ENCODE measurements at places on chromosomes 1 and 21.

DNA sequence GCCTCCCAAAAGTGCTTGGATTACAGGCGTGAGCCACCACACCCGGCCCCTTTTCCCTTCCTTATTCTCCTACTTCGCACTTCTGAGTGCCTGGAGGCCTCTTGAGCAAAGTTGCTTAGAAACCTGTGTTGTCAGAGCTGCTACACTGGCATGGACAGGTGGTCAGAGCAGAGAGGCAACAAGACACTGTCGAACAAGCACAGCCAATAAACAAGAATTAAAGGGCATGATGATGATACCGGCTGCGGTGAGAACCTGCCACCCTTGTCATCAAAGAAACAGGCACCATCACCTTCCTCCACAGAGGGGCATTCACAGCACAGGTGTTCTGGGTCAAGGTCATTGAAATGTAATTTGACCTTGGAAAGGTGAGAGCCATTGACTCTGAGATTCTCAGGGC, 23.3 kb downstream of the STUM start:
- no peak for DNase-seq

- DNase-seq = no peak
Observed at GRCh38 chr1:78765489-78765888, 115.9 kb downstream of the IFI44 start.

- DNase-seq = no peak
Observed at GRCh38 chr1:2819831-2820730, 18.6 kb upstream of the TTC34 start.

DNA sequence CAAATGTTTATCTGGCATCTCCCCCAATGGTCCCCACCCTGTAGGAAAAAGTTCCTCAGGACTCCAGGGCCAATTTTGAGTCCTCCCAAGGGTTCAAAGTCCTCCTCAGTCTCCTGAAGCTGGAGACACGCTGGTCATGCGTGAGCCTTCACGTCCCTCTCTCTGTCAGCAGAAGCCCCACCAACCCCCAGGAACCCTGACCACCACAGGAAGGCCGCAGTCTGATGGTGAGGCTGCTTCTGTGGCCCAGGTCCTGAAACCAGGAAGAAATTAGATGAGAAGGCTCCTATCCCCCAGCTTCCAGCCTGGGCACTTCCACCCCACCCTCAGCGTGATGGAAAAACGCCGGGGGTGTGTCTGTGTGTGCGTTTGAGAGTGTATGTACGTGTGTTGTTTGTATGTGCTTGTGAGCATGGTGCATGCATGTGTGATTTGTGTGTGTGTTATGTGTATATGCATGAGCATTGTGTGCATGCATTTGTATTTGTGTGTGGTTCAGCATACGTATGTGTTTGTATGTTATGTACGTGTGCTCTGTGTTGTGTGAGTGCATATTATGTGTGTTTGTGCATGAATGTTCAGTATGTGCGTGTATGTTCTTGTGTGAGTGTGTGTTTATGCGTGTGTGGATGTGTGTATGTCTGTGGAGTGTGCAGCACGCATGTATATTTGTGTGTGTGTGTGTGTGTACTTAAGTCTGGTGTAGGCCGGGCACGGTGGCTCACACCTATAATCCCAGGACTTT, 92.5 kb downstream of the SIK1 start:
- DNase-seq = no peak

GRCh38 chr1:17194615-17195528, 10.1 kb upstream of the PADI1 start:
- no peak for DNase-seq

DNA sequence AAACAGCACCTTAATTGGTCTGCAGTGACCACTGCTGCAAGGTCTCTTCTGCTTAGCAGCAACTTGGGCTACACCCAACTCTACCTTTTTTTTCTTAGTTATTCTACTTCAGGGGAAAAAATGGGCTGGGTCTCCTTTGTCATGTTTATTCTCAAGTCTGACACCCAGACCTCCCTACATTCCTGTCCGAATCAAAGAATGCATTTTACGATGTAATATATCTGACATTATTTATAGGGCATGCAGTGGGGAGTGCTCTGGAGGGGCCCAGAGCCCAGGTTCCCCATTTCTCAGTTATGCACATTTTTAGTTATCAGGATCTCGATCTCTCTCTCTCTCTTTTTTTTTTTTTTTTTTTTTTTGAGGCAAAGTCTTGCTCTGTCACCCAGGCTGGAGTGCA, 50.5 kb downstream of the OPTC start:
- no peak for DNase-seq

- no peak for DNase-seq
Observed at GRCh38 chr1:37290718-37291117, 183.7 kb upstream of the ZC3H12A start.

GRCh38 chr1:12276225-12276624, 46.4 kb downstream of the VPS13D start:
- peak; percentile 11 for DNase-seq

DNA sequence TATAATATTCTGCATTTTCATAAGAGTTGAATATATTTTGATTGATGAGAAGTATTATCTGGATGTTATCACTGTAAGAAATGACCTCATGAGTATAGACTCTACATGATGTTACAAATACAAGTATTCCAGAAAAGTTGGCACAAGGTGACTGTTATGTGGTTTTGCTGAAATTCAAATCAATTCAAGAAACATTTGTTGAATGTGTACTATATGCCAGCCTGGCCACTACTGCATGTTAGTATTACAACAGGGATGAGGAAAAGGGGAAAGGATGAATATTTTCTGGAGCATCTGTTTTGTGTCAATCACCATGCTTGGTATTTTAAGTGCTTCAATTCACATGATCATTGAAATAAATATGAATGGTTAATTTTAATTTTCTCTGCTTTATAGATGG, 250.9 kb upstream of the PBX1 start:
- DNase-seq = no peak

DNA sequence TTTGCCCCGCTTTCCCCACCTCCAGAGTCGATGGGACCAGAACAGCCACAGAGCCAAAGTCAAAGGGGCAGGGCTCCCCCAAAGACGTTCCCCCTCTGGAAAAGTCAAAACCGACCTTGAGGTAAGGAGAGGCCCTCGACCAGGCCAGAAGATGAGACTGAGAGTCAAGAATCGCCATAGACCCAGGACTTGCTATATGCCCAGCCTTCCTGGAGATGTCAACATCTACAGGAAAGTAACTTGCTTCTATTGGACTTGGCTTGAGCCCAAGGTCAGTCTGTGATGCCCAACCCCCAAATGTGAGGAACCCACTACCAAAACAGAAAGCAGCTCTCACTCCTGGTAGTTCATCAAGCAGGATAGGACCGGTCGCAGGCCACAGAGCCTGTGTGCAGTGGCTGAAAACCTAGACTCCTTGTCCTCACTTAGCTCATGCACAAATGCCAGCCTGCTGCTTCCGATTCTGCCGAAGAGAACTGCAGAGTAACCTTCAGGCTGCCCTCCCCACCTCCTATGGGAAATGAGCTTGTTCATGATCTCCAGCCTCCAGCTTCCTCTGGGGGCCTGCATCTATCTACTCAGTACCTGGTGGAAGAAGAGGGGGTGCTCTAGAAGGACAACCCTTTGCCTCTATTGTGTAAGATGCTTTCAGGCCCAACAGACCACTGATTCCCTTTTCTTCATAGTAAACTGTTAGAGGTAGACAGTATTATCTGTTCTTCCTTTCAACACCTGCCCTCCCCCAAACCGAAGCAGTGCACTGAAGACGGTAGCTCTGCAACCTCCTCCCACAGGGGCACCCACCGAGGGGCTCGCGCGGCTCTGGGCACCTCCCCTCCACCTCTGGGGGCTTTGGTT, 1.4 kb downstream of the ACOT7 start:
- DNase-seq = no peak

- no peak for DNase-seq
Observed at GRCh38 chr1:206136241-206136640, 19.1 kb upstream of the AVPR1B start.

DNA sequence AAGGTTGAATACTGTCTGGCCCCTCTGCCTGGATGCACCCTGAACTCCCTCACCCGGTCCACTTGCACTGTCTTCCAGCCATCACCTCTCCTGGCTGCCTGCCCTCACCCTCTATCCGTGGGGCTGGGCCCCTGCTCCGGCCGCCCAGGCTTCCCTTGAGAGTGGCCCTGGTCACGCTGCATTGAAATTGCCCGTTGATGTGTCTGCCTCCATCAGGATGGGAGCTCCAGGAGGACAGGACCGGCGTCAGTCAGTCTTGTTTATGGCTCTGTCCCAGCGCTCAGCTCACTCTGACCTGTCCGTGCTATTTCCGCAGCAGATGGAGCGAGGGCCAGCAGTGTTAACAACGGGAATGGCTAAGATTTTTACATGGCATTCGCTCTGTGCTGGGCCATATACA, 34.9 kb downstream of the FOXO6 start:
- no peak for DNase-seq

GRCh38 chr21:35015435-35016024, 33.6 kb downstream of the RUNX1 start:
- DNase-seq = no peak

DNA sequence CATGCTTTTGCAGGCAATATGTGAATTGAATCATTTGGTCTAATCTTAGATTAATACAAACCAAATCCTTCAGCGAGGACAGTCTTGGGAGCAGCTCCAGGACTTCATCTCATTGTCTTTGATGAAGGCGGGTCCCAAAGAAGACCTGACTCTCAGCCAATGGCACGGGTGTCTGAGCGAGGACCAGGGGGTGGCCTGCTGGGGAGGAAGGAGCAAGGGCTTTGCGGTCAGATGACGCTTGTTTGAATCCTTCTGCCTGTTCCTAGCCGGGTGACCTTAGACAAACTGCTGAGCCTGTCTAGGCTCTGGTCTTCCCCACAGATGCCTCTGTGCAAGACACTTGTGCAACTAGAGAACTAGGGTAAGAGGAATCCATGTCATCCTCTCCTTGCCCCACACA, 312.1 kb upstream of the VAMP3 start:
- no peak for DNase-seq

DNA sequence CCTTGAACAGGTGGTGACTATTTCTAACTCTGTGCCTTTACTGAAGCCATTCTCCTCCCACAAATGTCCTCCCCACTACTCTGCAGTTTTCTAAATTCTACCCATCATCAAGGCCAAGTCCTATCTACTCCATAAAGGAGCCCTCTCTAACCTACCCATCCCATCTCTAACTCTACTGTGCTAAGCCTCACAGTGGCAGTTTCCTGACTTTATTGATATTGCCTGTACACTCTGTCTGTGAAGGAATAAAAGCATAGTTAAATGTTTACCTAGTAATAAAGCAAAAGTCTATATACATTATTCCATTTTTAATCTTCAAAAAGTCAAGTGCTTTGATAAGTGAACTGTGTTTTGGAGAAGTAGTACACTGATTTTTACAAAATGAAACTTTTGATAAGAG, 178.4 kb upstream of the HMCN1 start:
- no peak for DNase-seq

- peak; percentile 70 for DNase-seq
Observed at GRCh38 chr1:160260406-160261382, 1.7 kb downstream of the DCAF8 start.

DNA sequence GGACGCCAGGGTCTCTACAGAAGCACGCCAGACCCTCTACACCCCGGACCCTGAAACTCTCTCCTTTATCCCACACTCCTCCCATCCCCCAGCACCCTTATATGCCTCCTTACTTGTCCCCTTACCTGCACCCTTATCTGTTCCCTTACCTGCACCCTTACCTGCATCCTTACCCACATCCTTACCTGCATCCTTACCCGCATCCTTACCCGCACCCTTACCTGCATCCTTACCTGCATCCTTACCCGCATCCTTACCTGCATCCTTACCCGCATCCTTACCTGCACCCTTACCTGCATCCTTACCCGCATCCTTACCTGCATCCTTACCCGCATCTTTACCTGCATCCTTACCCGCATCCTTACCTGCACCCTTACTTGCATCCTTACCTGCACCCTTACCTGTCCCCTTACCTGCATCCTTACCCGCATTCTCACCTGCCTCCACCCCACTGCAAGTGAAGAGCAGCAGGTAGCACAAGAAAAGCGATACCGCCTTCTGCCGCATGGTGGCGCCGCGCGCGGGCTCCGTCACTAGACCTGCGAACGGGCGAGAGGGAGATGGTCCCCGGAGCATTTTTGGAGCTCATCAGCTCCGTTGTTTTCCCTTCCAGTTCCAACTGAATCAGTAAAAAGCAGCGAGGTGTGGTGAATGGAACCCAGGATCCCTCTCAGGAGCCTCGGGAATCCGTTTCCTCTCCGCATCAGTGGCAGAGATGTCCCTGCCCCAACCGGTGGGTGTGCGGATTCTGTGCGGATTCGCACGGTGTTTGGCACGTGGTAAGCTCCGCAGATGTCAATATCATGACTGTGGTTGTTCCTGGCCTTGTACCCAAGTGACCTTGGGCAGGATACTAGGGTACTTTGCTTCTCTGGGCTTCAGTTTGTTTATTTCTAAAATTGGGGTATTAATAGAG, 2.9 kb downstream of the IFI6 start:
- no peak for DNase-seq

DNA sequence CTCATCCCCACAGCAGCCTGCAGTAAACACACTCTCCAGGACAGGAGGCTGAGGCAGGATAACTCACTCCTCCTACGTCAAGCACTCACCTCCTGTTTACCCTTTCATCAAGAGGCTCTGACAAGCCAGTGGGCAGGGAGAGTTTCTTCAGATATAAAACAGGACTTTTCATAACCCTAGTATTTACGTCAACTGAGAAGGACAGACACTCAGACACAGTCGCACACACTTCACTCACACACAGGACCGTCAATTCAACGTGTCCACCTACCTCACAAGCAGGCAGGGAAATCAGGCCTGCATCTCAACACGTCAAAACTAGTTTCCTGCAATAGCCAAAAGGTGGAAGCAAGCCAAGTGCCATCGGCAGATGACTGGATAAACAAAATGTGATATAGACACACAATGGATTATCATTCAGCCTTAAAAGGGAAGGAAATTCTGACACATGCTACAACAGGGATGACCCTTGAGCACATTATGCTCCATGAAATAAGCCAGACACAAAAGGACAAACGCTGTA, 48.6 kb downstream of the ITPKB start:
- DNase-seq = no peak

DNA sequence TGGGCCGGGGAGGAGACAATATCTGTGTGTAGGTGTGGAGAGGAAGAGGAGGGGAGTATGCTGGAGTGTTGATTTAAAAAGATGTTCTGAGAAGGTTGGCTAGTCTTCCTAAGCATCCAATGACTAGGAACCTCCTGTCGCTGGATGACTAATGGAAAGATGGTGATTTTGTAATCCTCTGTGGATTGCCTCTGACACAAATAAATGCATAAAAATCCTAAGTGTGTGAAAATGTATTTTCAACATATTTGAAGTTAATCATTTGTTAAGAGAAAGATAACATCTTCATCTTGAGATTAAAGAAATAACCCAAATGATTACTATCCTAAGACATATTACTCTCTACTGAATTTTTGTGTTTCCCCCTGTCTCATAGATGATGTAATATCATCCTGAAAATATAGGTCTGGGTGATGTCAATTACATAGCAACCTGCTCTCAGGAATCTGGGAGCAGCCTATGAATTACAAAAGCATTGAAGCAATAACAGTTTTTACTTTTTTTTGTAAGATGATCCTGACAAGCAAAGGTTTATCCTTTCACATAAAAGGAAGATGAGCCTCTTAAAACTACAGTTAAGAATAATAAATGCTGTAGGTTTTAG, 220.5 kb upstream of the MAP1LC3C start:
- no peak for DNase-seq

- DNase-seq = no peak
Observed at GRCh38 chr1:2646837-2647236, 14.0 kb upstream of the MMEL1 start.

- DNase-seq = no peak
Observed at GRCh38 chr1:52706941-52707926, 9.1 kb upstream of the COA7 start.

GRCh38 chr1:119160409-119160808, 20.0 kb upstream of the WARS2 start:
- no peak for DNase-seq

- DNase-seq = no peak
Observed at GRCh38 chr1:82445827-82446226, 645.1 kb downstream of the ADGRL2 start.

Data from stromal cell of bone marrow (primary cell).